ENCODE measurements at places on chromosomes 12 and 14.

DNA sequence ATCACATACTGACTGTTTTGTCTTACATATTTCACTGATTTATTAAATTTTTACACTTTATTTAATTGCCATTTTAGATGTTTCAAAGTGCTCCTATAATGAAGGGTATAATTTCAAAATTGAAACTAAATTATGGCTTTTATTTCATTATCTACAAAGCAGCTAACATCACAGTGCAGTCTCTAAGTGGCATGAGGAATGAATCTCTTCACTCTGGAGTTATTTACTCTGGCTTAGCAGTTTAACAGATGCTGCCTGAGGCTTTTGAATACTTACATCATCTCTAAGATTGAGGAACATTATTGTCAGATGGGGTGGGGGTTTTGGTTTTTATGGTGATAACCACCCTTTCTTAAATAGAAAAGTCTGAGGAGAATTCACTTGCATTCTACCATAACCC is 386.4 kb downstream of the TRHDE start:
- no peak for DNase-seq

DNA sequence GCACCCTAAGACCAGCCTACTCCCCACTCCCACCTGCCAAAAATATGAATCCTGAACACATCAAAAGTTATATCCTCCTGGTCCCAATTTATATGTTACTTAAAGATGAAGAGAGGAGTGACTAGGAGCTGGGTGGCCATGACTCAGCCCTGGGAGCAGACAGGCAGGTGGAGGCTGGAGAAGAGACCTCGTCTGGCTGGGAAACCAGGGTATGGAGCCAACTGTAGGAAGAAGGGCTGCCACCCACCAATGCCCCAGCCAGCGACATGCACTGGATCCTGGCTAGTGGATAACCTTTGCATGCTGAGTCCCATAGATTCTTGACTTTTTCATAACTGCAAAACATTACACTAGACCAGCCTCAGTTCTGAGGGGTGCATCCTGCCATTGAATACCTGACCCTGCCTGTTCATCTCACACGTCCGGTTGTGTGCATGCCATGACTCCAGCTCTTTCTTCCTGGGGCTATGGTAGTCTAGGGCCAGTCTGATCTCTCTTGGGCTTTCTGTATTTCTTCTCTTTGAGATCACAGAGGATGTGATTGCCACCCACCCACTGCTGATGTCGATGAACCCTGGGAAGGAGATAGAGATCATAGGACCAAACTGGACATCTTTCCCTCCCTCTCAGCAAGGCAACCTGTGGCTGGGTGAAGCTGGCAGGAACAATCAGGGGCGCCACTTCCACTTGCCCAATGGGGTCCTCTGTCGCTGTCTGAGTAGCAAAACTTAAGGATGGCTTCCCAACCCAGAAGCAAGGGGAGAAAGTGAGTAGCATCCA is 69.6 kb upstream of the DDX11 start:
- DNase-seq = no peak

GRCh38 chr12:11814374-11814773 is 164.9 kb downstream of the ETV6 start:
- DNase-seq = no peak

DNA sequence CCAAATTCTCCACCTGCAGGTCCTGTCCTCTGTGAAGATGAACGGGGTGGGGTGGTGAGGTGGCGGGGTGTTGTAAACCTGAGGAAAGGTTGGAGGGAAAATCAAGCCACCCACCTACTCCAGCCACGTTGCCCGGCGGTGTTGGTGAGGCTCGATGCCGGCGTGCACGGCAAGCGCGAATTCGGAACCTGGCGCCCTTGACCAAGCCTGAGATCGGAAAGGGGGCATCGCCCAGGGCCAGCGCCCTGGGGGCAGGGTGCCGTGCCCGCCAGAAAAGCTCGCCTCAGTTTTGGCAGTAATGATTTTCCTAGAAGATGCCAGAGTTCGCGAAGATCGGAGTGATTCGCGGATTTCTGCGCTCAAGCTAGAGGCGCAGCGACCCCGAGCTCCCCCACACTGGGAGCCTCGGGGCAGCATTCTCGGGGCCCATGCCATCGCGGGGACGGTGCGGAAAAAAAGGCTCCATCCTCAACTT is 817 bp downstream of the STXBP6 start:
- DNase-seq = no peak

- DNase-seq = peak; percentile 38
These were observed 595 bp upstream of the METAP2 start for GRCh38 chr12:95473231-95473883.

Data from naive thymus-derived CD8-positive, alpha-beta T cell (primary cell).